ENCODE measurements at places on chromosomes 7 and 10. TPM values are rescaled to one million over a fixed set of nuclear protein-coding genes. Genes with fewer than 3 reads are reported as not detected.

- no peak for DNase-seq
Observed at GRCh38 chr7:111356941-111357340, 205.4 kb downstream of the IMMP2L start.

DNA sequence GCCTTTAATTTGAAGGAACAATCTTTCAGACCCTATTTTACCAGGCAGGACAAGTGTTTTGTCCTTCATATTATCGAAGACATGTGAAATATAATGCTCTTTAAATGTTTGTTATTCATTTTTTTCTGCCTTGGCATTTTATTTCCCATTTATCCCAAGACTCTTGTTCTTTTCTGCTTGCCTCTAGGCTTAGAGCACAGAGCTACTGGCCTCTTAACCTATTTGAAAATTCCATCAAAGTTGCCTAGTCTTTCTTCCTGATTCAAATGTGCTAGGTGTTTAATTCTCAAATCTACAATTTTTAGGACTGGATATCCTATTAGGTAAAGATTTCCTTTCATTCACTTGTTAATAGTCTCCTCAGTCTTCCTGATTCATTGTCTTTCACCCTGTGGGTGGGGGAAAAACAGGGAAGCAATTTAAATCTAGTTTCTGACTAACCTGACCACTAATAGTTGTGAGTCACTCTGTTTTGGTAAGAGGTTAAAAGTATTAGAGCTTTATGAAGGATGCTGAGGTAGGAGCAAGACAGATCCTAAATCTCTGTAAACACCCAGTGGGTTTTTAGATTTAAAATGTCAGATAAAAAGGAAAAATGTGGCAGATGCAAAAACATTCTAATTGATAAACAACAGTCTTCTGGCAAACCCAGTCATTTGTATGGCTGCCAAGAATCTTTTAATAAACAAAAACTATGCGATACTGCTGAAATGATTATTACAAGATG is 1.5 kb downstream of the LIPK start:
- no peak for DNase-seq

- no peak for DNase-seq
Observed at GRCh38 chr7:50455658-50456057, 5.5 kb upstream of the FIGNL1 start.

DNA sequence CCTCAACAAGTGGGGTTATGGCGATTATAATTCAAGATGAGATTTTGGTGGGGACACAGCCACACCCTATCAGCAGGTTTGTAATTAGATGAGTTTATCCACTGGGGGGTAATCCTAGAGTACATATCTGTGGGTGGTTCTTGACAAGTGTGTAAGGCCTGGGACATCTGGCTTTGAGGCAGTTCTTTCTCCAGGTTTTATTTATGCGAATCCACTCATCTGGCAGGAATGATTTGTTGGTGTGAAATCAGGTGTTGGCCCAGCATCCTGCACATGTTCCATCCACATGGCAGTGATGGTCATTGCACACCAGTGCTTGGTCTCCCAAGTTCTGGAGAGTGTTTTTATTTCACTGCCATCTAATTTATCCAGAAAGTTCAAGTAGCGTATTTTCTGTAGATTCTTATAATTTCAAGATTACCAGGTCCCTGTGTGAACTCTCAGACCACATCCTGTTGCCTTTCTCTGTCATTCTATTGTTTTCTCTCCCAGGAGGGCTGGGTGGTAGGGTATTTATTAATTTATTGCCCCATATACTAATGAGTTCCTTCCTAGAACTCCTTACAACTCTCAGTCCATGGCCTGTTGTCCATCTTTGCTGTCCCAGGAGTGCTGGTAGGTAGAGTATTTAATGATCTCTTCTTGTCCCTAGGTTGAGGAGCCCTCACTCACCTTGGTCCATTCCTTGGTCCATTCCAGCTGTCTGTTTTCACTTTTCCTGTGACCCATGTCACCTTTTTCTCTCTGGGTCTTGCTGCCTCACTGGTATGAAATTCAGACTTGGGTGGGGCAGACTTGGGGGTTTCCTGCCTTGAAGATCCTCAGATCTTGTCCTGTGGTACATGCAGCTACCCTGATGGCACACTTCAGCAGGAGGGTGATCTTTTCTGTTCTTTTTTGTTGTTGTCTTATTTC is 10.4 kb downstream of the RALA start:
- no peak for DNase-seq

GRCh38 chr10:13528123-13528874 is 515 bp downstream of the BEND7 start:
- DNase-seq, result peak; percentile 27

GRCh38 chr7:16794986-16795385 is 9.8 kb downstream of the AGR2 start:
- DNase-seq, result no peak

- DNase-seq, result no peak
Observed at GRCh38 chr10:51501396-51501795, 198.0 kb downstream of the CSTF2T start.

- no peak for DNase-seq
Observed at GRCh38 chr10:69044546-69044945, 43.4 kb upstream of the SRGN start.

GRCh38 chr7:27802999-27803398 is 63.0 kb downstream of the TAX1BP1 start:
- no peak for DNase-seq

DNA sequence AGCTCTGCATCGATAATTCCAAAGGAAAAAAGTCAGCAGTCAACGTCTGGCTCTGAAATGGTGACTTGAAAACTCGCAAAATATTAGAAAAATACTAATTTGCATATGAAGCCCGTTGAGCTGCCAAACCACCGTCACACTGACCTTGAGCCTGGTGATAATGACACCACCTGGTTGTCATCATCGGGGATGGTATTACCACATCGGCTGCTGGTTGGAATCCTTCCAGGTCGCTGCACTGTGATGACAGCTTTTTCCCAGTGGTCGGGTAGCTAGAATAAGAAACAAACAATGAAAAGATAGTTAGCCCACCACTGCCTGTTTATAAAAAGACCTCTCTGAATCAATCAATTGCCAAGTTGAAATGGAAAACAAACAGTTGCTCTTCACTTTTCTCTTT is 41.6 kb downstream of the LAMB1 start:
- peak; percentile 56 for DNase-seq

GRCh38 chr7:128221929-128222403 is 19.1 kb upstream of the LEP start:
- peak; percentile 33 for DNase-seq

GRCh38 chr7:128191136-128191844 is 49.8 kb upstream of the LEP start:
- no peak for DNase-seq

- no peak for DNase-seq
Observed at GRCh38 chr7:40799-41750, 151.3 kb upstream of the FAM20C start.

- no peak for DNase-seq
Observed at GRCh38 chr7:68564306-68565135, 1033.8 kb upstream of the AUTS2 start.

DNA sequence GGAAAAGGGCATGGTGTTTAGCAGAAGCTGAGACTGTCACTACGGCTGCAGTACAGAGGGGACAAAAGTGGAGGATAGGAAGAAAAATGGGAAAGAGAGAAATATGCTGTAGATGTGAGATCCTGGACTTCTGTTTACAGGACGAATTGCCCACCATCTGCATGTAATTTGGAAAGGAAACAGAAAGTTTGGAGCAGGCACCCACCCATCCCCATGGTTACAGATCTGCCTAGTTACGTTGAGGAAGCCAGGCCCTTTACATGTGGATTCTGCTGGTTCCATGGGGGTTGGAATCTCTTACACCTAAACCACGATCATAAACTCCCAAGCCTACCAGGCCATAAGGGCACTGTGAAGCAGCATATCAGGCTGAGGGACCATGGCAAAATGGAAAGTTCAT is 84.3 kb downstream of the WDFY4 start:
- no peak for DNase-seq

GRCh38 chr7:148717266-148717793 is 18.6 kb downstream of the CUL1 start:
- DNase-seq, result no peak

DNA sequence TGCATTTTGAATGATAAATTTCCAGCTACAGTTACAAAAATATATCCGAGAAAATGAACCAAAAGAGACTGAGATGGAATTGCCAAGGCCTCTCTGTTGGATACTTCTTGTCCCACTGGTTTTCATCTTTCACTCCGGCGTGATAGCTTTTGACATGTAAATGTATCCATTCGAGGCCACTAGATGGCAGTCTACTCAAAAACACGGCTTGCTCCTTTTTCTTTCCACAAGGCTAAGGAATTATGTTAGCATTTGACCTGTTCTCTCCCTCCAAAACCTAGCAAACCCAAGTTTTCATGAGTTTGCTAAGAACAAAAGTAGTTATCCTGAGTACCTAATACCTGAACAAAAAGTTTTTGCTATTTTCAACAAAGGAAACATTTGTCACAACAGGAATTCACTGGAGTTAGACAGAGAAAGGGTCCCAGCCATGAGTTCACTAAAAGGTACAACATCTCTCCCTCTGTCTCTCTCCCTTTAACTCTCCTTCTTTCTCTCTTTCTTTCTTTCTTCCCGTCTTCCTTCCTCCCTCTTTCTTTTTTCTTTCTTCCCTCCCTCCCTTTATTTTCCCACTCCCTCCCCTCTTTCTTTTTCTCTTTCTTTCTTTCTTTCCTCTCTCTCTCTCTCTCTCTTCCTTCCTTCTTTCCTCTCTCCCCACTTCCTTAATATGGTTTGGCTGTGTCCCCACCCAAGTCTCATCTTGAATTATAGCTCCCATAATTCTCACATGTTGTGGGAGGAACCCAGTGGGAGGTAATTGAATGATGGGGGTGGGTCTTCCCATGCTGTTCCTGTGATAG is 207.9 kb upstream of the MYO3A start:
- peak; percentile 40 for DNase-seq

ELFN1 gene
- total RNA-seq, result 0.92 TPM

CDH23 gene
- 11.7 TPM for total RNA-seq

MYO3A gene
- not detected for total RNA-seq

MSS51 gene
- total RNA-seq, result 0.30 TPM

PIK3CG gene
- total RNA-seq, result 3.5 TPM

ITIH2 gene
- total RNA-seq, result 0.11 TPM

ANKRD7 gene
- 0.95 TPM for total RNA-seq

HOXA6 gene
- 14.7 TPM for total RNA-seq

ZNF736 gene
- total RNA-seq, result 7.2 TPM

IQUB gene
- total RNA-seq, result 1.2 TPM

SPDYE2B gene
- not detected for total RNA-seq

CC2D2B gene
- 3.4 TPM for total RNA-seq

ADCY1 gene
- total RNA-seq, result 4.6 TPM

OR2A12 gene
- not detected for total RNA-seq

COL13A1 gene
- 2.1 TPM for total RNA-seq
